A549 treated with dexamethasone at 1 μM for 4 hours (cell line): ENCODE measurements at places on chromosomes 5 and 9. TPM values are rescaled to one million over a fixed set of nuclear protein-coding genes. Genes with fewer than 3 reads are reported as not detected.

The MLLT3 gene
- 16.1 to 20.0 TPM (median 17.7 TPM) in 5 replicates for total RNA-seq

The PCDHGC5 gene
- total RNA-seq, result 0.03 TPM in 1 of 5 replicates, not detected in the others

The KIF20A gene
- 38.7 to 44.6 TPM (median 41.8 TPM) in 5 replicates for total RNA-seq

The AJM1 gene
- 3.2 to 4.8 TPM (median 4.3 TPM) in 5 replicates for total RNA-seq

The SH3GL2 gene
- 0.05 to 0.17 TPM (median 0.08 TPM) in 5 replicates for total RNA-seq

The PCDHB16 gene
- 0.05 to 0.15 TPM (median 0.09 TPM) in 5 replicates for total RNA-seq

The DMRT2 gene
- 0.05 to 0.12 TPM (median 0.06 TPM) in 3 of 5 replicates, not detected in the others for total RNA-seq

The RNF183 gene
- 0.07 to 0.17 TPM (median 0.11 TPM) in 3 of 5 replicates, not detected in the others for total RNA-seq

The SMIM33 gene
- total RNA-seq, result not detected in 5 replicates

The DELE1 gene
- total RNA-seq, result 37.5 to 54.1 TPM (median 53.3 TPM) in 5 replicates

The LAMC3 gene
- 1.2 to 2.2 TPM (median 2.1 TPM) in 5 replicates for total RNA-seq

The BRD9 gene
- total RNA-seq, result 35.8 to 41.4 TPM (median 38.7 TPM) in 5 replicates

The MOB3B gene
- 10.7 to 14.7 TPM (median 13.3 TPM) in 5 replicates for total RNA-seq

The OLFM1 gene
- total RNA-seq, result 8.8 to 10.8 TPM (median 10.5 TPM) in 5 replicates

The IL9 gene
- total RNA-seq, result not detected in 5 replicates

The INSL4 gene
- total RNA-seq, result 14.0 to 17.1 TPM (median 15.9 TPM) in 5 replicates

The ELAVL2 gene
- 0.04 to 0.10 TPM in 2 of 5 replicates, not detected in the others for total RNA-seq

The FBP2 gene
- total RNA-seq, result 0.09 TPM in 1 of 5 replicates, not detected in the others

The KCNN2 gene
- total RNA-seq, result 0.09 to 0.16 TPM (median 0.12 TPM) in 5 replicates

The OSMR gene
- total RNA-seq, result 52.0 to 72.9 TPM (median 67.0 TPM) in 5 replicates

The SHOC1 gene
- 0.01 to 0.02 TPM in 2 of 5 replicates, not detected in the others for total RNA-seq
